MG63 (cell line): ENCODE measurements at places on chromosomes 7 and 10. TPM values are rescaled to one million over a fixed set of nuclear protein-coding genes. Genes with fewer than 3 reads are reported as not detected.

The NPY4R2 gene
- total RNA-seq = 0.26 TPM in 1 of 2 replicates, not detected in the other

The SPDYE11 gene
- total RNA-seq = not detected in 2 replicates

The CCDC172 gene
- not detected in 2 replicates for total RNA-seq

The FAM25C gene
- 4.6 TPM in 1 of 2 replicates, not detected in the other for total RNA-seq

The FFAR4 gene
- 0.16 TPM in 1 of 2 replicates, not detected in the other for total RNA-seq

The CDK14 gene
- 7.5 and 13.2 TPM in 2 replicates for total RNA-seq

The TMEM72 gene
- total RNA-seq = not detected in 2 replicates

The MBL2 gene
- total RNA-seq = not detected in 2 replicates

DNA sequence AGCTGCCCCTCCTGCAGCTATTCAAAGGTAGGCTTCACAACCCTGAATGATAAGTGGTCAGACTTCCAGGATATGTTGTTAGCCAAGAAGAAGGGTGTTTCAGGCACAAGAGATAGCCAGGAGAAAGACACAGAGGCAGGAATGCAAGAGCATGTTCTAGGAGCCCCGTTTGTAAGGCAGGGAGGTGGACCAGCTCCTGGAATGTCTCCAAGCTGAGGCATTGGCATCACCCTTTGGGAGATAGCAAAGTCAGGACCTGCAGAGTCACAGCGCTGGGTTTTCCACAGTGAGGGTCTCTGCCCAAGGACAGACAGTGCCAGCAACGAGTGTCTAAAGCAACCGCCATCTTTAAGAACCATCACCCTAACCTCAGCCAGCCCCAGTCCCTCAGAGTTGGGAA lies 484.5 kb upstream of the ZMIZ1 start:
- no peak for DNase-seq

GRCh38 chr10:77926566-77927401 lies at the start of gene DLG5:
Gene DLG5 (minus strand): TSS chr10:77926755. CDS start chr10:77926520, 235 bp downstream.
- DNase-seq = peak; percentile 71

DNA sequence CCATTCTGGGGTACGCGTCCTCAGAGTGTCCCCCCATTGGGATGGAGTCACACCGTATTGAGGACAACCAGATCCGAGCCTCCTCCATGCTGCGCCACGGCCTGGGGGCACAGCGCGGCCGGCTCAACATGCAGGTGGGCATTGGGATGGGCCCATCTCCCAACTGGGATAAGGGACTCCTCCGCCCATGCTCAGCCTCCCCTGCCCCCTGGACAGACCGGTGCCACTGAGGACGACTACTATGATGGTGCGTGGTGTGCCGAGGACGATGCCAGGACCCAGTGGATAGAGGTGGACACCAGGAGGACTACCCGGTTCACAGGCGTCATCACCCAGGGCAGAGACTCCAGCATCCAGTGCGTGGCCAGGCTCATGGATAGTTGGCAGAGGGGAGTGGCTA lies 5.8 kb downstream of the AEBP1 start:
- no peak for DNase-seq

GRCh38 chr10:6217611-6218010 lies 14.9 kb downstream of the PFKFB3 start:
- DNase-seq = no peak

GRCh38 chr7:31079824-31080511 lies 27.9 kb downstream of the ADCYAP1R1 start:
- DNase-seq = no peak

DNA sequence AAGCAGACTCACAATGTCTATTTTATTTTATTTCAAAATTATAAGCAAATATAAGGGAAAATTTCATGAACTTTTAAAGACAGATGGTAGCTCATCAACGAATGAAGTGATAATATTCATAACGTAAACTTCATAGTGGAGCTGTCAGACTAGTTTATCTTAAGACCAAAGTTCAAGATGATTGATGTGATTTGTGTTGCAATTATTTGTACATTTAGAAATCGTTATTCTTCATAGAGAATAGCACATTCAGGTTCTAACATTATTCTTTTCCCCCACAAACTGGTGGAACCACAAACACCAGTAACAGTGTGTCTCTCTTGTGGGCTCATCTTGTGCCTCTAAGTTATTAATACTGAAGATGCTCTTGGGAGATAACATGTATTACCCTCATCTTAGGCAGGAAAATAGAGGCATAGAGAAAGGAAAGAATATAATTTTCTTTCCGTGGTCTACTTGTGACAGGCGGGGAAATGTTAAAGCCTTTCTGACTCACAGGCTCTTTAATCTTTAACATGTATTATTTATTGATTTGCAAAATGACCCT lies 37.0 kb downstream of the CCSER2 start:
- DNase-seq = no peak

DNA sequence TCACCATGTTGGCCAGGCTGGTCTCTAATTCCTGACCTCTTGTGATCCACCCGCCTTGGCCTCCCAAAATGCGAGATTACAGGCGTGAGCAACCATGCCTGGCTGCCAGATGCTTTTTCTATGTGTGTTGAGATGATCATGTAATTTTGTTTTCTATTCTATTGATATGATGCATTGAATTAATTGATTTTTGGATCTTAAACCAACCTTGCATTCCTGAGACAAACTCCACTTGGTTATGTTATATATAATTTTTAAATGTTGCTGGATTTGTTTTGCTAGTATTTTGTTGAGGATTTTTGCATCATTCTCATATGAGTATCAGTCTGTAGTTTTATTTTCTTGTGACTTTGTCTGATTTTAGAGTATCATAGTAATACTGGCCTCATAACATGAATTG lies 192.8 kb downstream of the ADK start:
- no peak for DNase-seq

GRCh38 chr7:10655031-10655430 lies 318.6 kb upstream of the PHF14 start:
- no peak for DNase-seq

DNA sequence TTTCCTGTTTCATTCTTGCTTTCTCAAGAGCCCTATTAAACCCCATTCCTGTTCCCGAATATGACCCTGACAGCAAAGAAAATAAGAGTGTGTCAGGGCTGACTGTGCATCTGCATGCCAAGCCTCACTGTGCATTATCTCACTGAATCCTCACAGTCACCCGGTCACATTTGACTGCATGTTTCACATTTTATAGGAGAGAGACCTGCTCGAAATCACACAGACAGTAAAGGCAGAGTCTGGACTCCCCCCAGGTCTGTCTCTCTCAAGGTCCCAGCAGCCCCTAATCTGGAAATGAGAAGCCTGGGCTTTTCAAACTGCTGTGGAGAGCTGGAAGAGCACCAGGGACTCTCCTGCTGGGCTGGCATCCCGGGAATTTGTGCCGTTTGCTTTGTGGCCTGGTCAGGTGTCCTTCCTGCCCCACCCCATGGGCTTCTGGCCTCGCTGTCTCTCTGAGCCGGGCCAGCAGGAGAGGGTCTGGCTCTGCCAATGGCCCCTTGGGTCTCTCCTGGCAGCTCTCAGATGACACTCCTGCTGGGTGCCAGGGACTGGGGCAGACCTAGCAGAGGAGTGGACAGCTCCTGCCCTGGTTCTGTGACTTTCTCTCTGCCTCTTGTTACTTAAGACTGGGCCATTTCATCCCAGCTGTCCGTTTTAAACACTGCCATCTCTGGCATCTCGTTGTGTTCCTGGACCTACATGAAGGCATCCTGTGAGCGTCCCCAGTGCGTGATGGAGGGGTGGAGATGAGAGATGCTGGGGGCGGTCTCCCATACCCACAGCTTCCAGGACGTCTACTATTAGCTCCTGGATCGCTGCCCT lies 173.6 kb downstream of the ARHGAP12 start:
- DNase-seq = peak; percentile 87

GRCh38 chr7:159068893-159069448 lies 75.7 kb downstream of the VIPR2 start:
- no peak for DNase-seq

- peak; percentile 45 for DNase-seq
Observed at GRCh38 chr10:79562135-79562756, 2.0 kb upstream of the SFTPA2 start.
